ENCODE measurements at places on chromosomes 1 and 21. TPM values are rescaled to one million over a fixed set of nuclear protein-coding genes. Genes with fewer than 3 reads are reported as not detected.

The GSTM1 gene
- 6.4 TPM for total RNA-seq

The ZBTB8A gene
- 11.5 TPM for total RNA-seq

The OR2L13 gene
- not detected for total RNA-seq

- H3K4me1 ChIP-seq: peaks cover 6% of the 10 kb centered on the region
- no peak for DNase-seq
- H3K27ac ChIP-seq: no peak overlapping the region
- no peaks in the 10 kb centered on the region for H3K27me3 ChIP-seq
- no peaks in the 10 kb centered on the region for H3K36me3 ChIP-seq
- H3K4me3 ChIP-seq: no peak overlapping the region
Observed at GRCh38 chr1:199168888-199169585, 530.2 kb downstream of the PTPRC start.

DNA sequence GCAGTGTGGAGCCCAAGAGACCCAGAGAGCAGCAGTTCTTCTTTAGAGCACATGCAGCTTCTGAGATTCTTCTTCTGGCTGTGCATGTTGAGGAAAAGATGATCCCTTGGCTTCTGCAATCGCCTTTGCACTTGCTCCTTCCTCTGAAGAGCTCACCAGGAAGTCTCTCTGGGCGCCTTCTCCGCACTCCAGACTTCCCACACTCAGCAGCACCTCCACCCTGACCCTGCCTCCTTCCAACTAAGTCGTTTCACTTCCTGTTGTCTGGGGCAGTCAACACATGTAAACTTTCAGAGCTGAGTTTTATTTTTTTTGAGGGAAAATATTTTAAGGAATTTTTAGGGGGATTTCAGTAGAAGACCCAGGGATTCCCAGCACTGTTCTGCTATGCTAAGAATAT is 73.4 kb upstream of the F3 start:
- H3K4me1 ChIP-seq: peaks cover 12% of the 10 kb centered on the region
- no peak for DNase-seq
- no peaks in the 10 kb centered on the region for H3K27me3 ChIP-seq
- H3K4me3 ChIP-seq: no peak overlapping the region

DNA sequence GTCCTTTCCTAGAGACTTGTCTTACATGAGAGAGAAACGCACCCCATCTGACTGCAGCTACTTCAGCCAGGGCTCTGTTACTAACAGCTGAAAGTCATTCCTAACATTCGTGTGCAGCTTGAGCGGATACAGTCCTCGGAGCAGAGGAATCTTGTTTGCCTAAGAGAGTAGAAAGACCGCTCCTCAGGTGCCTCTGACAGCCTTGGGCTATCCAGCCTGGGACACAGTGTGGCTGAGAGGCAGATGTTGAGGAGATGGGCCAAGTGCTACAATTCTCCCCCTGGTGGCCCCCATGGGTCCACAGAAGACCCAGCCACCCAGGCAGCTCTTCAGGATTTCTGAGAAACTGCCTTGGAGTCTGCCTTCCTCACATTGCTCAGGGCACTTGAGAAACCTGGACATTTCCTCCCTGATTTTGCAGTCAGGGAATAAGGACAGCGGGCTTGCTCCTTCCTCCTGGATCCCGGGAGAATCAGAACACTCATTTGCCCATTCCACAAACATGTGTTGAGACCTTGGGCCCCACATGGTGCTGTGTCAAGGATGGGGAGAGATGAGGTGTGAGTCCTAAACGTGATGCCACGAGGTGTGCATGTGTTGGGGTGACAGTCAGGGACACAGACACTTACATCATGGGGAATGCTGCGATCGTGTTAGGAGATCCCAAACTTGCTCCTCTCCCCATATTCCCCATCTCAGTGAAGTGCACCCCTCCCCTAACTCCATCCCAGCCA is 13.1 kb downstream of the TRIM62 start:
- H3K4me3 ChIP-seq: peak overlapping the region; percentile 26
- H3K4me1 ChIP-seq: peaks cover 87% of the 10 kb centered on the region
- no peak for DNase-seq
- H3K27me3 ChIP-seq: no peaks in the 10 kb centered on the region
- H3K27ac ChIP-seq: peak overlapping the region; percentile 90

Data from osteocyte (in vitro differentiated cells).